Hematopoietic multipotent progenitor cell treated with erythropoietin and hydrocortisone succinate and interleukin-3 and kit ligand, for 17 days (in vitro differentiated cells): ENCODE measurements at places on chromosomes 2 and 18.

DNA sequence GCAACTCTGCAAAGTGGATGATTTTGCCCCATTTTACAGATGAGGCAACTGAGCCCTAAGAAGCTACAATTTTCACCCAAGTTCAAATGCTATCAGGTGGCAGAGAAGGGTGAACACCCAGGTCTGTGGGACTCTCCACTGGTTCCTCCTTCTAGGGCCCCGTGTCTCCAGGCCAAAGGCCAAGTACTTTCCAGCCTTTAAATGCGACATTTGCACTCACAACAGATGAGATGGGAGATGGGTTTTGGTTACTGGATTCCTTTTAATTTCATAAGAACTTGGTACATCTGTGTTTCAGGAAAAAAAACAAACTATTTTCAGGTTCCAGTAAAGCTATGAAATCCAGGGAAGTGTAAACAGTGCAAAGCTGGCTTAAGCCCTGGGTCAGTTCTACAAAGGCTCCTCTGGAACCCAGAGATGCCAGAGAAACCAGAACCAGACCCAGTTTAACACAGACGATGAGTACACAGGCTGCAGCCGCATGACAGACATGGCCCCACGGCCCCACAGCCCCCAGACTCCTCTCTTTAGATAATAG, 361.7 kb downstream of the ANAPC1 start:
- no peak for DNase-seq

- DNase-seq = no peak
These were observed 166.1 kb downstream of the TFCP2L1 start for GRCh38 chr2:121118951-121119350.

DNA sequence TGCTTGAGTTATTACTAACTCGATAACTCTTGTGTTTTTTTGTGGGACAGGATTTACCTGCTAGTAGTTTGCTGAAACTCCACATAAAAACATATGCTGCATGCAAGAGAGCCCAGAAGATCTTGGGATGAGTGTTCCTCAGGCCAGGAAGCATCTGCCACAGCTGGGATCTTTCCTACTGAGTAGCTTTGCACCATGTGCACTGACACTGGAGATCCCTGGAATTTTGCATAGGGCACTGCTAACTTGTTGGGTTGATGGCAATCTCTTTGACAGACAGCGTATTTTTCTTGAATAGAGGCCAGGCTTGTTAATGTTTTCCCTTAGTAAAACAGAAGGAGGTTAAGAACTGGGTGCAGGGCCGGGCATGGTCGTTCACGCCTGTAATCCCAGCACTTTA, 808 bp upstream of the SERPINB11 start:
- DNase-seq = no peak

DNA sequence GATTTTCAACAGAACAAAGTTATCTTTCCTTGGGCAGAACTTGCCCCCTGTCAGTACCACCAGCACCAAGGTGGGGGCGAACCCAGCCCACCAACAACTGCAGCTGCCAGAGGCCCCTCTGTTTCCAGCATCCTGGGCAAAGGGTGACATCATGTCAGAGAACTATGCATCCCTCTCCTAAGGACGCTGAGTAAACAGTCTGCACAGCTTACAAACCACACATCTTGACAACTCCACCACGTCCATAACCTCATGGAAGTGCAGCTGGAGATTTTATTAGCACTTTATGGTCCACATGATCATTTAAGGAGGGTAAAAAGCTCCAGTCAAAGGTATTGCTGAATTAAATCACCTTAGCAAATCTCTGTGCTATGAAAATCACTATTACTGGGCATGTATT, 40.4 kb downstream of the PIEZO2 start:
- no peak for DNase-seq

GRCh38 chr2:196954001-196954400, 27.5 kb upstream of the PGAP1 start:
- no peak for DNase-seq

DNA sequence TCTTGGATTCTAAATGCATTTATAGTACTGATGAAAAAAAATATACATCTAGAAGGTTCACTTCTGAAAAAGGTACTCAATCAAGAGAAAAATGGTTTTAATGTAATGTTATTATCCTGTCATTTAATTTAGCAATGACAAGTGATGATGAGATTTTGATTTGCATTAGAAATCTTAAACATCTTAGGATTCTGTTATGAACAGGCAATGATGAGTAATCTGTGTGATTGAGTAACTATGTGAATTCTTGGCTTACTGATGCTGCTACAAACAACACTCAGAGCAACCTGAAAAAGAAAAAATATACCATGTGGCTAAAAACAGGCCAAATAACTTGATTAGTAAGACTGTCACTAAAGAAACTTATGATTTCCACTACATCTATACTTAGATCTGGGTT, 30.1 kb downstream of the RBKS start:
- DNase-seq = no peak

GRCh38 chr2:190469771-190470170, 61.6 kb downstream of the MFSD6 start:
- peak; percentile 51 for DNase-seq

GRCh38 chr2:172647439-172647838, 88.2 kb upstream of the RAPGEF4 start:
- no peak for DNase-seq

DNA sequence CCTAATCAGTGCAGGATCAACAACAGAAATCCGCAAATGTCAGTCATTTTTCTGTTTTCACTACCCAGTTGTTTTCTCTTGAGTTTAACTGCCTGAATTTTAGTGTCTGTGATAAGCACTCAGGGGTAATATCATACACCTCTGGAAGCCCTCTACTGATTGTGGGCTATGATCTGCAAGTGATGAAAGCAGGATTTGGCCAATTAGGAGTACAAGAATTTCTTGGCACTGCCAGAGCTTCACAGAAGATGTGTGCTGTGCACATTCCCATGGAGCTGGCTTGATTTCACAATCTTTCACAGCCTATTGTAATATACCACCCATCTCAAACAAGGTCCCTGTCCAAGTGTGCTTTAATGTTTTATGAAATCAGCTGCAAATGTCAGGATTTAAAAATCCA, 27.3 kb upstream of the TDRD15 start:
- no peak for DNase-seq

- DNase-seq = no peak
These were observed 12.5 kb upstream of the SLC40A1 start for GRCh38 chr2:189593115-189593514.

- DNase-seq = no peak
These were observed 47.5 kb upstream of the ACSL3 start for GRCh38 chr2:222813177-222813843.

- no peak for DNase-seq
These were observed 5.8 kb upstream of the IKZF2 start for GRCh38 chr2:213157242-213157641.

GRCh38 chr2:157303612-157304011, 22.0 kb downstream of the ERMN start:
- DNase-seq = no peak

DNA sequence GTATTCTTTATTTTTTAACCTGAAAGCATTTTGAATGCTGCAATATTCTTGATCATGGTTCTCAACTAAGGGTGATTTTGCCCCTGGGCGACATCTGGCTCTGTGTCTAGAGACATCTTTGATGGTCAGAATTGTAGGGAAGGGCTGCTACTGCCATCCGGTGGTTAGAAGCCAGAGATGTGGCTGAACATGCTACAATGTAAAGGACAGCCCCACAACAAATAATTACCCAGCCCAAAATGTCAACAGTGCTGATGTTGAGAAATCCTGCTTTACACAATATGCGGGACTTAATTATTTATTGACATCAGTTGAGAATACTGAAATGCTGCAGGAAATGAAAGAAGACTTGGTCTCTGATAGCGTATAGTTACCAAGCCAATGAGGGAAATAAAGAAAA, 37.5 kb upstream of the SERPINB2 start:
- DNase-seq = no peak

DNA sequence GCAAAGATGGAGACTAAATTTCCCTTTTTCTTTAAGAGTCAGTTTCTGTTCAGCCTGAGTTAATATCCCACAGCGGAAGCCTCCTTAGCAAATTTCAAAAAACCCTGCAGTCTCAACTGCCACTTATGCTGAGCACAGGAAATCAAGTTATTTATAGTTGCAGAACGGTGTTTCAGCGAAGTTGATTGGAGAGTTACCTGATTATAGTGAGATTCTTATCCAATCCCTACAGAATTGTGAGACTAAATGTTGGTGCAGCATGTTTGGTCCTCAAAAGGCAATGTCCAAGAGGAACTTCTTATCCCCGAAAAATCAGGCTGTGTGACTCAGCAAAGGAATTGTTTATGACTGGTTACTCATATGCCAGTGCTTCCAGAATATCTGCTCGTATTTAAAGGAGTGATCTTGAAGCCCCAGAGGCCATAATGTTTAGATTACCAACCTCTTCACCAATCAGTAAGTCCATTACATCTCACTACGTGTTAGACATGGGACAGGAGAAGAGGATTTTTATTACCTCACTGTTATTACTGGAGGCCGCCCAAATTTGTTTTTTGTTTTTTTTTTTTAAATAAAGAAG, 67.9 kb downstream of the LRRFIP1 start:
- no peak for DNase-seq

GRCh38 chr2:113212245-113213060, 38.7 kb downstream of the PSD4 start:
- DNase-seq = no peak

DNA sequence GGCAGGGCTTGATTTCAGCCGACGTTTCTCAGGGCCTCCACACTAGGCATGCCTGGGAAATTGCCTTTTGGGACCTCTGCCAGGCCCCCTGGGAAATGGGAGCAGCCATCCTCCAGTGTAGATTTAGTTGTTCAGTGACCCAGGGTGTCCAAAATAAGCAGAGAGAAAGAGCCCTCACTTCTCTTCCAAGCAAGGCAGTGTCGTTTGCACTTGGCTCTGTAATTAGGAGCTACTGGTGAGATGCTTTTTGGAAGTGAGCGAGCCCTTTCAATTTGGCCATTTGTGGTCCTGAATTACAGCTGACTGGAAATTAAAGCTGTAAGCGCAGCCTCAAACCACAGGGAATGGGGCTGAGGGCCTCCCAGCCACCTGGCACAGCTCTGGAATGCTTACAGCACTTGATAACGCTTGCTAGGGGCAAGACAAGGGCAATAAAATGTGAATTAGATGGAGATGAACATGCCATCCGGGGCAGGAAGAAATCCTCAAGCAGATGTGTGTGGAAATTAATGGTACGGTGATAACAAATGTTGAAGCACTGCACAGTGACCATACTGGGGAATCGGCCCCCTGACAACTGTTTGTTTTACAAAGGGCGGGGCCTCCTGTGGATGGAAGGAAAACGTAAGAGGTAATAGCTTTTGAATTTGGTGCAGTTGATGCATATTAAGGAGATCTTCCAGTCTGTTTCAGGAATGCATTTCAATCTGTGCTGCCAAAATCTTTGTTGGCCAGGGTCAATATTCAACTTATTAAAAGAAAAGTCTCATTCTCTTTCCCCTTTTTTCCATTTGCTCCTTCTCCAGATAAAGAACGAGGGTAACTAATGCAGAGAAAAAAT, 173.1 kb downstream of the UXS1 start:
- no peak for DNase-seq

- no peak for DNase-seq
These were observed 11.3 kb upstream of the ARHGEF4 start for GRCh38 chr2:130825231-130825965.
